NCI-H1092 treated with DMSO at 0.1 percent for 48 hours (cell line): ENCODE measurements at places on chromosomes 13 and 19.

DNA sequence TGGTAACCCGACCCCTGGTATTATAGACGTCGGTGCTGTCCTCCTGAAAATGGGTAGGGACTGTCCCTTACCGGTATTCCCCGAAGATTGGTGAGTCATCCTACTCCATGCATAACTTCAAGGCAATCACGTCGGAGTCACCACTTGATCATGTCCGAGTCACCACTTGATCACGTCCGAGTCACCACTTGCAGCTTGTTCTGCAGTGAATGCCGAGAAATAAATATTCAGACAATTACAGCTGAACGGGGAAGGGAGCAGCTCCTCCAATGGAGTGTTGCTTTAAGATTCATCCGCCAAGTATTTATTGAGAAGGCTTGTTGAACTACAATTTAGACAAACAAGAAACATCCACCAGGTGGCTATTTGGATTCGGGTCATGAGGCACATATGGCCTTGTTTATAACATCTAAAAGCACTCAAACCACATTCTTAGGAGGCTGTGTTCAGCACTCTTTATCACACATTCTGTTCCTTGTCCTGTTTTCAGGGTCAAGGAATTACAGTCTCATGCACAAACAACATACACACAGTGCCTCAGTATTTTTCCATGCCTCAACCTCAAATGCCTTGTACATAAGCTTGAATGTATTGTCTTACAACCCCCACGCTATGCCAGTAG lies 43.1 kb downstream of the ZNF726 start:
- DNase-seq, result no peak

- DNase-seq, result peak; percentile 78
Observed at GRCh38 chr19:53192771-53193534, at the start of gene ZNF665. Gene ZNF665, minus strand, starts transcription at chr19:53193358. Its CDS starts 10,460 bp downstream, at chr19:53182898.

DNA sequence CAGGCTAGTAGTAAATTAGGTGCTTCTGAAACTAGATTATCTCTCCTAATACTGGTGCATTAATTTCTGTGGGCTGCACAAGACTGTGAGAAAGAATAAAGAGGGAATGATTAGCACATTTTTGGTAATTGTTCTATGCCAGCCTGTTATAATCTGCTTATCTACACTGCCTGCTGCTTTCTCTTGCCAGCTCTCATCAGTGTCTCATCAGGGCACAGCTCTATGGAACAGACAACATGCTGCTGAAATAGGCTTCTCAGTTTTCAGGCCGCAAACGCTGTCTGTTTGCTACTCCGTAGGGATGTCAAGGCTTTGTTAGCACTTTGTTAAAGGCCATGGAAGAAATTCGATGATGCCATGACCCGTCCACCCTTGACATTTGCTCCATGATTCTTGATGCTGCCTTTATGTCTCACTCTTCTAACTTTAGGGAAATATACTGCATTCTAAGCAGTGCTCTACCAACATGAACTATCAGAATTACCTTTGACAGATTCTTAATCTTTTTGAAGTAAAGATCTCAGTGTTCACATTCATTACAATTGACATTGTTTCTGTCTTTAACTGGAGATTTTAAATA lies 84.0 kb upstream of the PRR20A start:
- DNase-seq, result no peak

- no peak for DNase-seq
Observed at GRCh38 chr19:604355-604754, 14.7 kb downstream of the HCN2 start.

GRCh38 chr13:23443878-23444277 lies 10.4 kb upstream of the SACS start:
- peak; percentile 53 for DNase-seq

GRCh38 chr19:6233056-6233826 lies 46.5 kb downstream of the MLLT1 start:
- no peak for DNase-seq
